ENCODE measurements at places on chromosomes 6 and 20. TPM values are rescaled to one million over a fixed set of nuclear protein-coding genes. Genes with fewer than 3 reads are reported as not detected.

The RIMS1 gene
- 0.21 TPM for total RNA-seq

The BTN1A1 gene
- not detected for total RNA-seq

The CD109 gene
- 32.3 TPM for total RNA-seq

The CASS4 gene
- total RNA-seq = 48.0 TPM

DNA sequence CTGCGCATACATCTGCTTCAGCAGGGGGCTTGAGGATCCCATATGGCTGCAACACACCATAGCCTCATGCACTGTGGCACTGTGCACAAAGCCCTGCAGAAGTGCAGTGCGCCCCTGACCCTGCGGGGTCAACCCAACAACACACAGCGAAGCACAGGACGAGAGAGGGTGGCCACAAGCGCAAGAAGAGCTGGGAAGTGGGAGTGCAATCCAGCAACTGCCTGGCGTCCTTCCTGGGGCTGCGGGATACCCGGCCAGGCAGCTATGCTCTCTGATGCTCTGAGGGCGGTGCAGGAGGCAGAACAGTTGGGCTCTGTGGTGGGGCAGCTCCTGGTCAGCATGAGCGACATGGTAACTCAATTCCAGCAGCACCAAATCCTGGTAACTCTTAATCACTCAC is 5.6 kb upstream of the ACSS1 start:
- no peak for DNase-seq

The PLA2G7 gene
- total RNA-seq = not detected

DNA sequence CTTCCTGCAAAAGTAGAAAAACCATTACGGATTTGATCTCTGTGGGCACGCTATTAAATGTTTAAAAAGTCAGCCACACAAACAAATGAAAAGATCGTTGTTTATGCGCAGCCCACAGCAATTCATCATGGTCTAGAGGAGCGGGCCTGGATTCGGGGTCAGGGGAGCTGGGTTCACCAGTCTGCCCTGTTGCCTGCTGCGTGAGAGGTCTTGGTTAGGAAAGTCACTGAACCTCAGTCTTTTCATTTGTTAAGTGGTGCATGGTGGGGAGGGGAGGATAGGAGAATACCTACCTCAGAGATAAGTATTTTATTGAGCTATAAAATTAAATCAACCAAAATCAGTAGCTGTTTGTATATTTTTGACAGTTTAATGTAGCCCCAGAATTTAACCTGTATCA is 47.3 kb upstream of the FYN start:
- no peak for DNase-seq

All from myocyte (in vitro differentiated cells).